Effector memory CD4-positive, alpha-beta T cell (primary cell): ENCODE measurements at places on chromosomes 2 and 18.

DNA sequence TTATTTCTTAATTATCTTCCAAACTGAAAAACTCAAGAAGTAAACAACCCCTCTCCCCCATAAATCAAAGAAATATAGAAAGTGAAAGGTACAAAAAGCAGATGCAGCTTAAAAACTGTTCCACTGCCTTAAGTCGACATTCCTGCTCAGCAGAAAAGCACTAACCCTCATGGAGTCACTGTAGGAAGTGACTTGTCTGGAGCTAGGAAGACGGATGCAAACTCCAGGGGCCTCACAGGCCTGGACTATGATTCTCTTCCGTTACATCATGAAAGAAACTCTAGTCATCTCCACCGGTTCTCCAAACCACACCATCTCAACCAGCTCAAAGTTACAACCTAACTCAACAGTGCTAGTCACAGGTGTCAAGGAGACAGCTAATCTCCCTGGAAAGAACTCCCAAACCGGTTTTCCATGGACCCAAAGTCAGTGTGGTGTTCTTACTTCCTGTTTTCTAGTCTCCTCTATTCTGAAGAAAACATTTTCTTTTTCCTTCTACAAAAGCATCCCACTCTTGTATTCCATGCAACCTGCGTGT is 128.4 kb downstream of the PIEZO2 start:
- no peak for DNase-seq

- no peak for DNase-seq
Observed at GRCh38 chr2:12296915-12297314, 419.8 kb upstream of the TRIB2 start.

DNA sequence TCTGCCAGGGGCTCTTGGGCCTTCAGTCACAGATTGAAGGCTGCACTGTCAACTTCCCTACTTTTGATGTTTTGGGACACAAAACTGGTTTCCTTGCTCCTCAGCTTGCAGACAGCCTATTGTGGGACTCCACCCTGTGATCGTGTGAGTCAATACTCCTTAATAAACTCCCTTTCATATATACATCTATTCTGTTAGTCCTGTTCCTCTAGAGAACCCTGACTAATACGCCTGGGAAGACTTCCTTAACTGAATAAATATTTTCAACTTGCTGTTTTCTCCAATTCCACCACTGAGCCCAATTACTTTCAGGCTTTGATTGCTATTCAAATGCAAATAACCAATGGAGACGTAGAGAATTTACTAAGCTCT is 61.4 kb upstream of the CCDC195 start:
- no peak for DNase-seq

DNA sequence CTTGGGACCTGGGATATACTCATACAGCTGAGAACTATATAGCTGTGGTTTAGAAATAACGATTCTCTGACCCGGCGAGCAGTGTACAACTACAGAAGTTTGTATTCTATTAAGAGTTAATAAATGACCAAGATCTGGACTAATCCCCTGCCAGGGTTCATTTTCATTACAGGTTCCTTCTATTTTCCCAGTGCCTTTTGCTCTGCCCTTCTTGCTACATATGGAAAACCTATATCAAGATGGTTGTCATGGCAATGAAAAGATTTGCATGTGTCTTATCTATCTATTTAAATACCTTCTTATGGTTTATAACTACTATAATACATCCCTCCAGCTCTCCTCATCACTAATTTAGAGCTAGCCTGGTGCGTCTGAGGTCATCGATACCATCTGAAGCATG is 965.2 kb downstream of the BCL11A start:
- DNase-seq, result no peak

GRCh38 chr2:10564876-10565445 is 116.8 kb upstream of the ODC1 start:
- no peak for DNase-seq

DNA sequence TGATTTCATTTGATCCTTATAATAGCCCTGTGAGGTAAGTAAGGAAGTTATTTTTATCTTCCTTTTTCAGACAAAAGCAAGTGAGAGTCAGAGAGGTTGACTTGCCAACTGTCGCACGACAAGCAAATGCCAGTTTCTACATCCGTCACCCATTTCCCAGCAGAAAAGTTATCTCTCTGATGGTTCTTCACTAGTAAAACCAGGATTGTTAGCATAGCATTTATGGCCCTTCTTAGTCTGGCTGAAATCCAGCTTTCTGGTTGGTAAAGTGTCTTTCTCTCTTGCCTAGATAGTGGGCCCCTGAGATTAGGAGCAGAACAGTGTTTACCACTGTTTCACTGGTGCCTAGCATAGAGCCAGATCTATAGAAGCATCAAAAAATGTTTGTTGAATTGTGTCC is 7.1 kb upstream of the XDH start:
- no peak for DNase-seq

GRCh38 chr2:88855620-88856408 is 164.3 kb downstream of the RPIA start:
- no peak for DNase-seq

DNA sequence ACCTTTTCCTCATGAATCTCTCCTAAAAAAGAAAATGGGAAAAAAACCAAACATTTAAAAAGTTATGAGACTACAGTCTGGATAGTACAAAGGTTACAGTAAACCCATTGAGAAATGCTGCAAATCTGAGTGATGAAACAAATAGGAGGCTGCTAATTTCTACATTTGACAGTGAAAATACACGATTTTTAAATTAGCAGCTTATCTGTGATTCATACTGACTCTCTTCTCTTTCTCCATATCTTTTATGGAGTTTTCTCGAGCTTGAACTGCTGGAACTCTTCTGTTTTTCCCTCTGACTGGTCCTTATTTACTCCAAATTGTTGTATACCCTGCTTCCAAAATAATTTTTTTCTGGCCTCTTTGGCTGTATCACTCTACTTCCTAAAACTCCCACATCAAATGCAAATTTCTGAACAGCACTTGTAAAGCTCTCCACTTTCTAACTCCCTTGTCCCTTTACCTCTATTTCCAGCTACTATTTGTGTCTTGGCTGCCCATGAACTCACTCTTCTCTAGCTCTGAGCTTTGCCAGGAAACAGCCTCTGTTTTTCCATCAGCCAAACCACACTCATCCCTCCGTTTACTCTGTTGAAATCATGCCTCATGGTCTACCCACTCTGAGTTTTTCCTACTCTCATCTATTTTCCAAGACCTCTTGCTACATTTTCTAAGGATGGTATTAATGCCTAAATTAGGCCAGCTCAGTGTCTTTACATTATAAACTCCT is 73.7 kb downstream of the RBMS1 start:
- DNase-seq, result no peak

- no peak for DNase-seq
Observed at GRCh38 chr2:236553522-236553921, 16.1 kb upstream of the ACKR3 start.

DNA sequence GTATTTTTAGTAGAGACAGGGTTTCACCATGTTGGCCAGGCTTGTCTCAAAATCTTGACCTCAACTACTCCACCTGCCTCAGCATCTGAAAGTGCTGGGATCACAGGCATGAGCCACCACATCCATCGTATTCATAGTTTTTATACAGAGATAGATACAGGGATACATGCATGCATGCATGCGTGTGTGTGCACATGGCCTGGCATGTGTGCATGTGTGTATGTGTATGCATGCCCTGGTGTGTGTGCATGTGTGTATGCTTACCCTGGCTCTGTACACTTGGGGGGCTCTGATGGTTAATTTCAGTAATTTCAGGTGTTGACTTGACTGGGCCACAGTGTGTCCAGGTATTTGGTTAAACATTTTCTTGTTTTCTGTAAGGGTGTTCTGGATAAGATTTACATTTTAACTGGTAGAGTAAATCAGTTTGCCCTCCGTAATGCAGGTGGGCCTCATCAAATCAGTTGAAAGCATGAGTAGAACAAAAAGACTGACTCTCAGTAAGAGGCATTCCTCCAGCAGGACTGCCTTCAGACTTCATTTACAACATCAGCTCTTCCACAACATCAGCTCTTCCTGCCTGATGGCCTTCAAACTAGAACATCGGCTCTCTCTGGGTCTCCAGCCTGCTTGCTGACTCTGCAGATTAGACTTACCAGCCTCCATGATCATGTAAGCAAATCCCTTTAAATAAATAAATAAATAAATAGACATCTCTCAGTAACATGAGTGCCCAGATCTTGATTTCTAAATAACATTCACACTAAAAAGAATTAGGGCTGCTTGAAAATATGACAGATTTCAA is 30.8 kb downstream of the SESTD1 start:
- no peak for DNase-seq

DNA sequence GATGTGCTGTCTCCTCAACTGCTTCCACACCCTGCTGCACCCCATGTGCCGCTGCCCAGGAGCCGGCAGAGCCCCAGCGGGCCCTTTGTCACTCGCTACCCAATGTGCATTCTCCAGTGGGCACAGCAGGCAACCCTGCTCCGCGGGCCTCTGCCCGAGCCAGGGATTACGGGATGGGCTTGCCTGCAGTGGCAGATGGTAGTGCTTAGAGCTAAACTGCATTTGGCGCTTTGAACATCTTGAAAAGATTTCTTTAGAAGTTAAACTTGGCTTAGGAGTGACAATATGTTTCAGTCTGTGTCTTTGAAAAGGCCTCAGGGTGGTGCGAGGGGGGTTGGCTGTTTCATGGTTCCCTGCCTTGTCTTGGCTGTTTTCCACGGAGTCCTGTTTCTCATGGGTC is 84.0 kb upstream of the BOD1L2 start:
- DNase-seq, result no peak

DNA sequence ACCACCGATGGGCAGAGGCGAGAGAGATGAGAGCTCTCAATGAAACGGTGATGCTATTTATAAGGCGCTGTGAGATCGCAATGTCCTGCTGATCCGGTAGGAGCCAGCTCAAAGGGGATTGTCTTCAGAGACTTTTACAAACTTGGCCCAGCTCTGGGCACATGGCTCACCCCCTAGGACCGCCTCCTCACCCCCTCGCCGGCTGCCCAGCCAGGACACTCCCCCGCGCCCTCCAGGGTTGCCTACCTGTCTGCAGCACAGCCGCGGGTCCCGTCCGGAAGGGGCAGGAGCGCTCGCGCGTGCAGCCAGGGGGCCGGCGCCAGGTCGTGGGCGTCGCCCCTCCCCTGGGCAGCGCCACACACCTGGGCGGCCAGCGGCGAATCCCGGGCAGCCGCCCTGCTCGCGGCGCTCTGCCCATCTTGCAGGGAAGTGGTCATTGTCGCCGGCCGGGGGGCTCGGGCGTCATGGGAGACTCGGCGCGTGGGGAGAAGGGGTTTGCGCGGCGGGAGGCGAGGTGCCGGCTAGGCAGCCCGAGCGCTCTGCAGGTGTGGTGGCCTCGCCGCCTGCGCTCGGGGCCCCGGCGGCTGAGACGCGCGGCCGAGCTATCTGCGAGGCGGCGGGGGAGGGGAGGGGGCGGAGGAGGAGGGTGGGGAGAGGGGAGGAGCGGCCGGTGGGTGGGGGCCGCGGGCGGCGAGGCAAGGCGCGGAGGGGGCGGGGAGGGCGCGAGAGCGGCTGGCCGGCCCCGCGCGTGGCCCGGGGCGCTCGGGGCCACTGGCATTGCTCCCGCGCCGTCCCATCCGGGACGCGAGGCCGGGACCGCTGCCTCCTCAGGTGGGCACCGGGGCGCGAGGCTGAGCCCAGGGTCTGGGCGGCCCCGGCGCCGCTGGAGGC is at the start of gene GRB14:
Gene GRB14, minus strand, starts transcription at position 610 of the 891 bp plus-strand sequence. Its CDS starts 173 bp downstream, at position 437.
- no peak for DNase-seq

GRCh38 chr18:48470484-48471180 is 61.4 kb upstream of the ZBTB7C start:
- no peak for DNase-seq

DNA sequence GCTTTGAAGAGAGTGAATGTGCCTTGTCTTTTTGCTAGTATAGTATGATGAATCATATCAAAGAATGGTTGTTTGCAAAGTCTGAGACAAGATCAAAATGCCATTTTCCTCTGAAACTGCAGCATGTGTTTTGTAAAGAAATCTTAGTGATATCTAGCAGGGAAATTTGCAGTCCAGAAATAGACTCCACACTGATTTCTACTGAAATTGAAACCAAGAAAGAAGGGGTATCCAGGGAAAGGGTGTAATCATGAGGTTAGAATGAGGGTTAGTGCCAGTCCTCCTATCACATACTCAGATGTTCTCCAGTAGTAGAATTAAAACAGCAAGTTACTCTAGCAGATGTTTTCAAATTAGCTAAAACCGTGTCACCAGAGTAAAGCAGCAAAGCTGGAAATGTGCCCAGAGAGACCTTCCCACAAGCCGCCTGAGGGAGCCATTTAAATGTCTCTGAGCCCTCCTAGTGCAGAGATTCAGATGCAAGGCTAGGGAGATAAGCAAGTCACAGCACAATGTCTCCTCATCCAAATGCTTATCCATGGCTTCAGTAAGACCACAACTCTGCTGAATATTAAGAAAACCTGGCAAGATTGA is 4.9 kb downstream of the DLGAP1 start:
- DNase-seq, result no peak

DNA sequence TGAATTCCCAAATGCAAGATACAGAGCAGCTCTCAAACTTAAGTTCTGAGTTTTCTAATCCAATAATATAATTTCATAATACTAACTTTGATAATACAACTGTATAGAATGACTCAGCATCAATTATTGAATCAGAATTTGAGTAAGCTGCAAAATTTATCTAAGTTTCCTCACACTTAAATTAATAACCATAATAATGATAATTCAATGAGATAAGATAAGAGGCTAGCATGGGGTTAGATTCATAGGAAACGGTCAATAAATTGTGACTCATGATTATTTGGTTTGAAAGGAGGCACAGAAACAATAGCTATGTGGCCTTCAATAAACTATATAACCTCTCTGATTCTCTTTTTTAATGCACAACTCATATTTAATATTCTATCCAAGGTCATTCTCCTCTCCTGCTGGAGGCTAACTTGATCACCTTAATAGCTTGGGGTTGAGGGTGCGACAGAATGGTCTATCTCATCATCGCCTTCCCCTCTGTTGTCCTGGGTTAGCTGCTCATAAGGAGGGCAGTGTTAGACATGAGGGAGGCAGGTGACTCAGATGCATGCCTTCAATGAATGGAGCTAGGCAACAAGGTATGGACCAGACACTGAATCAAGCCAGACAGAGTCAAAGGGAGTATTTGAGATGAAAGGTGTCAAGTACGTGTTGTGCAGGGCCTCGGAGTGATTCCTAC is 36.2 kb upstream of the BMP10 start:
- peak; percentile 3 for DNase-seq

- DNase-seq, result peak; percentile 11
Observed at GRCh38 chr2:217610401-217610814, 392.4 kb downstream of the TNS1 start.
